ENCODE measurements at places on chromosomes 2 and 18. TPM values are rescaled to one million over a fixed set of nuclear protein-coding genes. Genes with fewer than 3 reads are reported as not detected.

The IL1RL2 gene
- 0.75 TPM for total RNA-seq

The COLEC11 gene
- total RNA-seq = not detected

The KCNG2 gene
- not detected for total RNA-seq

The ESPNL gene
- 0.43 TPM for total RNA-seq

The FHL2 gene
- total RNA-seq = 2.6 TPM

The ZFP36L2 gene
- total RNA-seq = 70.4 TPM

The SGPP2 gene
- 1.3 TPM for total RNA-seq

The COL4A4 gene
- not detected for total RNA-seq

The CIDEA gene
- not detected for total RNA-seq

The REG1B gene
- total RNA-seq = not detected

The NCKAP1 gene
- total RNA-seq = 13.2 TPM

The IL1RL1 gene
- total RNA-seq = 0.74 TPM

The NLRC4 gene
- 0.08 TPM for total RNA-seq

The ALLC gene
- total RNA-seq = not detected

The APCDD1 gene
- total RNA-seq = not detected

The SCYGR4 gene
- total RNA-seq = not detected

The IL18RAP gene
- total RNA-seq = 9.3 TPM

The ARL5A gene
- 46.9 TPM for total RNA-seq

Data from activated naive CD4-positive, alpha-beta T cell treated with anti-CD3 and anti-CD28 coated beads, Interleukin-2, amount 50 U/mL, for 72 hours (primary cell).